ENCODE measurements at places on chromosomes 13 and 19.

GRCh38 chr19:38012944-38013343 lies 105.9 kb downstream of the SIPA1L3 start:
- DNase-seq, result no peak

DNA sequence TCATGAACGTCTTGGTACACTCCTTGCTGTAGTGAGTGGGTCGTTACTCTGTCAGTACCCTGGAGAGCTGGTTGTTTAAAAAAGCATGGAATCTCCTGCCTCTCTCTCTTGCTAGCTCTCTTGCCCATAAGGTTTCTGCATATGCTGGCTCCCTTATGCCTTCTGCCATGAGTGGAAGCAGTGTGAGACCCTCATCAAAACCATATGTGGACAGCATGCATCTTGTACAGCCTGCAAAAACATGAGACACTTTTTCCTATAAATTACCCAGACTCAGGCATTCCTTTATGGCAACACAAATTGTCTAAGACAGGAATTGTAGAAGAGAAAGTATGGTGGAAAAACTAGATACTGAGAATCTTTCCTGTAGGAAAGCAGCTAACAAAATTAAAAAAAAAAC lies 516.3 kb downstream of the SLITRK6 start:
- no peak for DNase-seq

DNA sequence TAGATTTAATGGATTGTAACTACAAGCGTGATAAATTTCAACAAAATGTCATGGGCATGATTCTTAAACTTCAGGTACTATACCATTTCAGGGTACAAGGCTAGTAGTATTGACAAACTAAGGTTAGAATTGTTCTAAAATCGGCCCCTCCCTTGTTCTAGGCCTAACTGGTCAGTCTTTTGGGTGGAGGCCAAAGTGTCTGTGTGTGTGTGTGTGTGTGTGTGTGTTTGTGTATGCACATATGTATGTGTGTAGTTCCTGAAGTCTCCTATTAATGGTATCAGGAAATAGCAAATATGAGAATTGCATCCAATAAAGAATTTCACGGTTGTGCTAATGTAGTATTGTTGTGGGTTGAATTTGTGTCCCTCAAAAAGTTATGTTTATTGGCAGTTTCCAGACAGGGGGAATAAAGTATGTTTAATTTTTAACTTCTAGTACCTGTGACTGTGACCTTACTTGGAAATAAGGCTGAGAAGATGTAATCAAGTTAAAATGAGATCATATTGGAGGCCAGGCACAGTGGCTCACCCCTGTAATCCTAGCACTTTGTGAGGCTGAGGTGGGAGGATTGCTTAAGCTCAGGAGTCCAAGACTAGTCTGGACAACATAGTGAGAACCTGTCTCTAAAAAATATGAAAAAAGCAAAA lies 119.2 kb downstream of the KLF5 start:
- no peak for DNase-seq

DNA sequence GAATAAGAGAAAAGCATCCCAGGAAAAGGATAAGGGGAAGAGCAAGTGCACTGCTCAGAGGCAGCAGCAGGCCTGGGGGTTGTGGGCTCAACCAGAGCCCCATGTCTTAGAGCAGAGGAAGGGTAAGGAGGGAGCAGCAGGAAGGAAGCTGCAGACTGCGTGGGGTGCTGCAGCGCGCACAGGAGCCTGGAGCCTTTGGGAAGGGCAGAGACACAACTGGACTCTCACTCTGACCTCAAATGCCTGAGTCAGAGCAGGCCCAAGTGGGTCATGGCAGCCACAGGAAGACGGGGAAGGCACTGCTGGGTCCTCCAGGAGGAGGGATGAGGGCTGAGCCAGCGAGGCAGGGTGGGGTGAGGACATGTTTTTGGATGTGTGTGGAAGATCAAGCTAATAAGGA lies 31.6 kb downstream of the SIGLEC7 start:
- no peak for DNase-seq

DNA sequence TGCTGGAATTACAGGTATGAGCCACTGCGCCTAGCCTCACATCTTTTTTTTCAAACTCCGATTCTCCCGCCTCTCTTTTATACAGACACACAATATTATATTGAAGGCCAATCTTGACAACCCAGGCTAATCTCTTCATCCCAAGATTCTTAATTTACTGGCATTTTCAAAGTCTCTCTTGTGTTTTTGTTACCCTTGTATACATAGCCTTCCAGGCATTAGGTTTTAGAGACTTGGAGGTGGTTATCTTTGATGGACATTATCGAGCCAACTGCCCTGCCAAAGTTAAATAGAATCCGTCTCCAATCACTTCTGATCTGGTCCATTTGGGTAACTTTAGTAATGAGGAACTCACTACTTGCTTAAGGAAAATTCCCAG lies 14.4 kb upstream of the CYP2A7 start:
- DNase-seq, result no peak

GRCh38 chr13:63124863-63125262 lies 1709.2 kb upstream of the PCDH20 start:
- DNase-seq, result no peak

Data from stimulated activated naive CD8-positive, alpha-beta T cell treated with anti-CD3 and anti-CD28 coated beads, Interleukin-15, amount 100 ng/mL, for 72 hours (primary cell).